Activated CD8-positive, alpha-beta T cell treated with anti-CD3 and anti-CD28 coated beads for 36 hours (primary cell): ENCODE measurements at places on chromosomes 5 and 9. TPM values are rescaled to one million over a fixed set of nuclear protein-coding genes. Genes with fewer than 3 reads are reported as not detected.

PPIC gene
- not detected for total RNA-seq

DMRTA1 gene
- total RNA-seq = not detected

SPINK6 gene
- total RNA-seq = not detected

FAM13B gene
- total RNA-seq = 17.5 TPM

PPP2R2B gene
- total RNA-seq = 0.56 TPM

LMAN2 gene
- 87.5 TPM for total RNA-seq

FOXB2 gene
- total RNA-seq = not detected

PPP3R2 gene
- total RNA-seq = not detected

ERCC8 gene
- 10.8 TPM for total RNA-seq

PCDHA1 gene
- not detected for total RNA-seq

NMUR2 gene
- not detected for total RNA-seq

LCN12 gene
- 1.3 TPM for total RNA-seq
